ENCODE measurements at places on chromosomes 13 and 19.
A peak's percentile ranks its signal among the peaks of the same experiment; 100 is the strongest.

DNA sequence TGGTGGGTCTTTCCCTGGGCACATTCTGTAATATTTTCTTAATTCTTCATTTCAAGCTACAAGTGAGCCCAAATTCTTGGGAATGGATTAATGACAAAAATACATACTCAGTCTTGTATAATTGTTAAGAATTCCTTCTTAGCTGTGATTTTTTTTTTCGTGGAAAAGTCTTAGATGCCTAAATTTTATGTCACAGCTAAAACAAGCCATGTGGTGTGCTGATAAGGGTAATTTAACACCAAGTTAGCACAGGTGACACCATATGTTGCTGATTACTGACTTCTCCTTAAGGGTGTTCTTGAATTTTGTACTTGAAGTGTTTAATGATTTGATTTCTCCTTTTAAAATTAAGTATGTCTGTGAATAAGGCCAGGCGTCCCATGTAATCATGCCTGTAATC is 29.3 kb downstream of the WDFY2 start:
- DNase-seq, result no peak

DNA sequence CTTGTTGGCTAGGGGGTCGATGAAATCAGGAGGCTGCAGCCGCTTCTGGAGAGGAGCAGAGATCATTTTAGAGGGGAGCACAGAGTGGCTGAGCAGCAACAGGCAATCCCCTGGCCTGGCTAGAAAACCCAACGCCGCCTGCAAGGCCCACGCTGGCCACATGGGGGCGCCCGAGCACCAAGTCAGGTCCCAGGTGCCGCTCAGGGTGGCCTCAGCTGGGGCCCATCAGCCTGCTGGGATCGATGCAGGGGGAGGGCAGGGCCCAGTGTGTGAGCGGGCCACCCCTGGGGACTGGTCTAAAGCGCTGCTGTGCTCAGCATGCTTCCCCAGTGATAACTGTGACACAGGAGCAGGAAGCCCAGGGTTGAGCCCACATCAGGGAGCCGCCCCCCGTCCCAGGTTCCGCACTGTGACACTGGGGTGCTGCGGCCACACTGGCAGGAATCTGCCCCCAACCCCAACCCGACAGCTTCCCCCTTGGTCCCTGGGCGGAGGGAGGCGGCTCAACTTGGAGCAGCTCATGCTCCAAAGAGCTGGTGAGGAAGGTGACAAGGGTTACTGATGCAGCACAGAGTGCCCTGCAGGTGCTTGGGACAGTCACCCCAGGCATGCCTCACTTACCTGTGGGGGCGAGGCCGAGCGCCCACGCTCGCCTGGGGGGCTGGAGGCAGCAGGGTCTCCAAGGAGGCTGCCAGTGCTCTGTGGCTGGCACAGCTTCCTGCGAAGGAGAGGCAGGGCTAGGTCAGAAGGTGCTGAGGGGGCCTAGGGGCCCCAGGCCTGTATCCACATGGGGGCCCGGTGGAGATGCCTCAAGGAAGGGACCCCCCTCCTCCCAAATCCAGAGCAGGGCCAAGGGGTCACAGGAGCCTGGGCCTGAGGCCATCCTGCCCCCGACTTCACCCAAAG is 13.3 kb upstream of the ISYNA1 start:
- DNase-seq, result peak; percentile 39

DNA sequence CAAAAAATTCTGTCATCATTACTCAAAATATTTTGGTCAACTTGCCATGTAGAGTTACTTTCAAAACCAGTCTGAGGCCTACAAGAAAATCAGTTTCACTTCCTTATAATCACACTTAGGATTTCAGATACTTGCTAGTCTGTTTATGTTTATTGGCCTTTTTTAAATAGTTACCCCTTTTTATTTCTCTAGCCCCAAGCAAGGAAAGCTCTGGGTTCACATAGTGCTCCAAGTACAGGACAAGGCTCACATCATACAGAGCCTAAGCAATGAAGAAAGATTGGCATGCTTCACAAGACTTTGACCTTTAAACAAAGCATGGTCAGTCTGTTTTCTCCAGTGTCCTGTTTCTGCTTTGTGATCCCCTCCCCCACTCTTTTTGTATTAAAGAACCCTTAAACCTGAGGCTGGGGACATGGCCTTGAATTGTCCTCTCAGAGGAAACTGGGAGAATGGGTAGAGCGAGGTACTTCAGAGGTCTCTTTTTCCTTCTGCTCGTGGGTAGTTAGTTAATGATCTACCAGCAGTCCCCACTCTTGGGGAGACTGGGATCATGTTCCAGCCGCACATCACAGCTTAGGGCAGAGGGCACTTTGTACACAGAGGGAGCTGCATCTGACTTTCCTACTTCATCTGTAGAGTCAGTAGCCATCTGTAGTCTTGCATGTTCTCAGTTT is 30.7 kb downstream of the CEACAM1 start:
- no peak for DNase-seq

GRCh38 chr19:23957660-23958281 is 43.1 kb downstream of the ZNF726 start:
- DNase-seq, result no peak

DNA sequence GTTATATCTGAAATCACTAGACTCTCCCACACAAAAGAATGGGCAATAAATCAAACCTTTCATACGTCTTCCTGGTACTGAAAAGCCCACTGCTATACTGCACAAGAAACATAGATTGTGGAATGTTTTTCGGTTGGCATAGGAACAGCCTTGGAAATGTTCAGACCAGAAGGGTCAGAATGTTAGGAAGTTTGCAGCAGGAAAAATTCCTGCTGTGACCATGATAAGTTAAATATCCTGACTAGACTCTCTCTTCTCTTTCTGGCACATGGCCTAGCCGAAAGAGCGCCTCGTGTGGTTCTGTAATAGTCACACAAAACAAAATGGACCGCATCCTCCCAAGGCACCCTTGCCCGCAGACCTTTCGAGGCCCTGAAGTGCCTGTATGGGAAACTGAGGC is 427.2 kb downstream of the COG6 start:
- DNase-seq, result no peak

DNA sequence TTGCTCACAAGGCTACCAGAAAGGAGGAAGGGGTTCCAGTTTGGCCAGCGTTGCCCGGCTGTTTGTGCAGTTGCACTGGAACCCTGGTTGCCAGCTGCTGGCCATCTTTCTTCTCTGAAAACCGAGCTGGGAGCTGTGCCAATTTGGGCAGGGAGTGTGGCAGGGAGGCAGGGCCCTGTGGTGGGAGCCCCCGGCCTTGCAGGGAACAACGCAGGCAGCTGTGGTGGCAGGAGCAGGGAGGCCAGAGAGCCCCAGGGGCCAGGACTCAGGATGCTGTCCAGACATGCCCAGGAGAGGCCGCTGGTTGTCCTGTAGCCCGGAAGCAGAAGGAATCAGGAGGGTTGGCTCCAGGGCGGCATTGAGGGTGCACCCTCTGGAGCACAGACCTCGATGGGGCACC is 4.8 kb downstream of the KMT5C start:
- no peak for DNase-seq

DNA sequence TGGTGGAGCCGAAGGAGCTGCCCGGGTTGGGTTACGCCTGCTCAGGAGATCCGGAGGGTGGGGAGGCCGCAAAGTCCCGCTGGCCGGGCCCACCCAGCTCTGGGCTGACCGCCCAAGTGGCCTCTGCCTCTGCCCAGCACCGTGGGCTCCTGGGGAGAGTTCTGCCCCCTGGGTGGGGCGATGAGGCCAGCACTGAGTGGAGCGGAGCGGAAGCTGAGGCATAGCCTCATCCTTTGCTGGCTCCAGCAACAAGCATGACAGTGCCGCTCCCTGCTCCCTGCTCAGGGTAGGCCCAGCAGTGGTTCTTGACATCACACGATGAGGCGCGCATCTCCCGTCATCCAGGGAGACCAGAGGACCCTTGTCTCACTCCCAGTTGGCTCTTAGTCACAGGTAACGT is 22.5 kb downstream of the CCDC8 start:
- DNase-seq, result no peak

DNA sequence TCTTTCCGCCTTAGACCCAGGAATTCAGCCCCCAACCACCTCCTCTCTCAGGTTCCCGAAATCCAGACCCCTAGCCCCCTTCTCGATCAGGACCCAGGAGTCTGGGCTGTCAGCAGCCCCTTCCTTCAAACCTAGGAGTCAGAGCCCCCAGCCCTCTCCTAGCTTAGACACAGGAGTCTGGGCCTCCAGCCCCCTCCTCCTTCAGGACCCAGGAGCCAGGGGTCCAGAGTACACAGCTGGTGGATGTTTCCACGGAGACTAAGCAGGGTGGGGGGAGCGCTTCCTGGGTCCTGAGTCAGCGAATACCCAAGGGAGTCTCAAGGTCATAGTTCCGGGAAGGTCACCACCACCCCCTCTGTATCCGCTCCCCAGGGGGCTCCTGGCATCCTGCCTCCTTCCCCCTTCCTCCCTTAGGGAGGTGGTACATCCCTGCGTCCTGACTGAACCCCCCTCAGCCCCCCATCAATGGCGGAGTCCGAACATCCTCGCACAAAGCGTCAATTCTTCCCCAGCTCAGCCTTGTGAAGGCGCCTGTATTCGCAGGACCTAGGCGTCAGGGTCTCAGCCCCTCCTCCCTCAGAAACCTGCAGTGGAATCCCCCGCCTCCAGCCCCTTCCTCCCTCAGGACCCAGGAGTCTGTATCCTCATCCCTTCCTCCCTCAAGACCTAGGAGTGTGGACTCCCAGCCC is 4.6 kb downstream of the CADM4 start:
- DNase-seq, result no peak

DNA sequence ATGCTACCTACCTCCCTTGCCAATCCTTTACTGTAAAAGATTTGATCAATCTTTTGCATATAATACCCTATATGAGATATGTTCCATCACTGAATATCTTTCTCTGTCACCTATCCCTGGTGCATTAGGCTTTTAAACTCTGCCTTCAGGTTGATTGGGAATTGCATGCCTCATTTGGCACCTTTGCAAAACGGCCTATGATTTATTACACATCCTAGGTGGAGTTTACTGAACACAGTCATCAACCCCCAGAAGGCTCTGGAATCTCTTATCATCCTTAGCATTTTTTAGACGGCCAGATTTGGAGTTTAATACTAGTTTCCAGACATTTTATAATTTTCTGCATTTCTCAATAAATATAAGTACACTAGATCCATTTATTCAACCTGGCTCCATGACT is 448.4 kb upstream of the SLC10A2 start:
- DNase-seq, result no peak

- no peak for DNase-seq
Measured at GRCh38 chr13:32491028-32491427, 47.6 kb downstream of the N4BP2L2 start.

DNA sequence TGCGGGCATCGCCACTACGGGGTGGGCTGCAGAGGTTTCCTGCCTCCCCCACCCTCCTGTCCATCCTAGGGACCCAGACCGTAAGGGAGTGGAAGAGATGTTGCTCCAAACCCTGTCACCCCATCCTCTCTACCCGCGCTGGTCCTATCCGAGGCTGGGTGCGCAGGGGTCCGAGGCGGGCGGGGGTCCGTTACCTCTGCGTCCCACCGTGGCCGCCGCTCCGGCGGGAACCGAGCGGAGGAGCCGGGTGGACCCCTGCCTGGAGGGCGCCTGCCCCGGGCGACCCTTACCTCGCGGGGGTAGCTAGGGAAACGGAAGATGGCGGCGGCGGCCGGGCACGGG is at the start of gene DGKH:
Gene DGKH, plus strand, starts transcription at position 307 of the 342 bp plus-strand sequence. CDS start 126 bp downstream, outside the sequence.
- DNase-seq, result no peak

DNA sequence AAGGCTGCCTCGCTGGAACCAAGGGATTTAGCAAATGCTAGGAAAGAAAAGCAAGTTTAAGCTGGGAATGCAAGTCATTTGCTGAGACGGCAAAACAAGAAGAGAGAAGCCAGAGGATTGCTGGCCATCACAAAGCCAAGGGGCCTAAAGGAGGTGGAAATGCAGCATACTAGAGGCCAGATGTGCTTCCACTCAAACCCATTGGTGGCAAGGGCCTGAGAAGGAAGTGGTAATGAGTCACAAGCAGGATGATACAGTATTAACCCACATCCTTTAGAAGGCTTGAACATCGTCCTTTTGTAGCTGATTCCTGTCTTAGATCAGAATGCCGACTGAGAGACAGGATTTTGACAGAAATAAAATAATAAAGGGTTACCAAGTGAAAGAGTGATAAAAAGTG is 68.2 kb downstream of the ITGBL1 start:
- peak; percentile 81 for DNase-seq

DNA sequence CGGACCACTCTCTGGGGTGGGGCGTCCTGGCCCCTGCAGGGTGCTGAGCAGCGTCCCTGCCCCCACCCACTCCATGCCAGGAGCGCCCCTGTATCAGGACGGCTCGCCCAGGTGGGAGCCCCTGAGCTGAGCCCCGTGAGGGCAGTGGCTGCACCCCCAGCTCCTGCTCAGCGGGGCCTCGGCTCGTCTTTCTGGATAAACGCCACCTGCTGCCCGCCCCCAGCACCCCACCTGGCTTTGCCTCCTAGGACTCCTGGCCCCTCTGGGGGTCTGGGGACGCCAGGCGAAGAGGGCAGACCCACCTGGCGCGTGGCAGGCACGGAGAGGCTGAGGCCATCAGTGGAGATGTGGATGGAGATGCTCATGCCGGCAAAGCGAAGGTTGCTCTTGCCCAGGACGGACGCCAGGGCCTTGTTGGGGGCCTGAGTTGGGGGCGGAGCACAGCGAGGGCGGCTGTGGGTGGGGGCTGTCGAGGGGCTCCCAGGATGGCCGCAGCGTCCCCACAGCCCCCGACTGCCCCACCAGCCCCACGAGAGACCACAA is 22.3 kb downstream of the SHC2 start:
- DNase-seq, result no peak

GRCh38 chr13:38415233-38415632 is 65.6 kb downstream of the UFM1 start:
- no peak for DNase-seq

GRCh38 chr13:99681695-99682094 is 180.4 kb downstream of the TM9SF2 start:
- no peak for DNase-seq
